CD8-positive, alpha-beta memory T cell (primary cell): ENCODE measurements at places on chromosomes 5 and 9. TPM values are rescaled to one million over a fixed set of nuclear protein-coding genes. Genes with fewer than 3 reads are reported as not detected.

DNA sequence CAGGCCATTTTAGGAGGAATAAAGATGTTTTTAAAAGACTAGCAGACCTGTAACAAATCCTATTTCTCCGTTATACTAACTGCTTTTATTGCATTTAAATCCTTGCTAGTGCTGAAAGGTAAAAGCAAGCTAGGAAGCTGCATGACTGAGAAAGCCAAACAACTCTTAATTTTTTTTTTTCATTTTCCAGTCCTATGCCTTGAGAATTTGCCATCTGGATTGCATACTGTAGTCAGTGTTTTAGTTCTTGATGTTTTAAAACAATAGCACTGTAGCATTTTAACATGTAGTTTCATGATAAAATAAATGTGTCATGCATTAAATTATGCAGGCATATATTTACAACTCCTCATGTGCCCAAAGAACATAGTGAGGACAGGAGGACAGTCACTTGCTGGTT is 108.4 kb upstream of the FGF10 start:
- DNase-seq: no peak

Gene ADAMTSL2
- not detected for total RNA-seq

Gene POU5F2
- 0.28 TPM for total RNA-seq

Gene STX17
- total RNA-seq: 23.4 TPM

Gene OR1Q1
- not detected for total RNA-seq

Gene NUDT12
- 0.86 TPM for total RNA-seq

GRCh38 chr9:91116211-91116610 is 245.5 kb downstream of the AUH start:
- no peak for DNase-seq

- peak; percentile 3 for DNase-seq
Observed at GRCh38 chr5:32443145-32443540, 1.4 kb downstream of the ZFR start.

Gene GABRG2
- not detected for total RNA-seq
